CD4-positive, alpha-beta memory T cell (primary cell): ENCODE measurements at places on chromosomes 7 and 10.
A peak's percentile ranks its signal among the peaks of the same experiment; 100 is the strongest.

DNA sequence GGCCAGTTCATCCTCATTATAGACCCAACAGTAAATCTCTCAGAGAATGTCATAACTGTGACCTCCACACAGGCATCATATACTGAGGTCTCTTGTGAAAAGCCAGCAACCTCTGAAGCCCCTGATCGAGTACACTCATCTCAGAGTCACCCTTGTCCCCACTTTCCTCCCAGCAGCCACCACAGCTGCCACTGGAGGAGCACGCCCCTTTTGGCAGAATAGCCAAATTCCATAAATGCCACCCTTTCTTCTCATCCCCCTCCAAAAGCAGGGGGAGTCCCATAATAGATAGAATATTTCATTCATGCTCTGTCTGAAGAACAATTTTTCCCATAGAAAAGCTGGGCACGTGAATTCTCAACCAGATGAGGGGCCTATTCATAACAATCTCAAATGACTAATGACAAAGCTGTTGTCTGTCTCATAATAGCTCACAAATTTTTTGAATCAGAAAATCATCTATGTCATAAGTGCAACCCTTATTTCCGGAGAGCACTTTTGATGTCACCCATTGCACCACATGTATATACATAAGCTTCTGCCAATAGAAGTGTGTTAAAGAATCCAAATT lies 47.4 kb downstream of the SGMS1 start:
- H3K36me3 ChIP-seq = no peaks in the 10 kb centered on the region
- no peaks in the 10 kb centered on the region for H3K27me3 ChIP-seq
- no peak overlapping the region for H3K27ac ChIP-seq
- no peak overlapping the region for H3K4me3 ChIP-seq
- H3K4me1 ChIP-seq = peaks cover 68% of the 10 kb centered on the region

- H3K36me3 ChIP-seq = no peaks in the 10 kb centered on the region
- no peaks in the 10 kb centered on the region for H3K27me3 ChIP-seq
- H3K4me3 ChIP-seq = no peak overlapping the region
- no peak for DNase-seq
- no peak overlapping the region for H3K27ac ChIP-seq
- no peaks in the 10 kb centered on the region for H3K4me1 ChIP-seq
Measured at GRCh38 chr10:2620827-2621521, 446.4 kb upstream of the PFKP start.

DNA sequence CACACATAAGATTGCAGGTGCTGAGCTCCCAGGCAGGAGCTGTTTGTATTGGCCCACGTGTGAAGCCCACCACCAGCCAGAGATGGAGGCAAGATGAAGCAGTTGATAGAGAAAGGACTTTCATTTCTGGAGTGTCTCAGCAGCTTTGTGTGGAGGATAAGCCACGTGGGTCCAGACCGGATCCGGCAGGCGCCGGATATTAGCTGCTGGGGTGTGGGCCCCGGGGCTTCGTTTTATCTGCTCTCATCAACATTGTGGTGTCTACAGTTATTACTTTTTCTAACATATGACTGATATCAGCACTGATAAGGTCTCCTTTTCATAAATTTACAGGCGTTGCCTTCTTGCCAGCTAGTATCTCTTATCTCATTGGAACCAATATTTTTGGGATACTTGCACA lies 25.5 kb downstream of the SLC18A2 start:
- DNase-seq = no peak
- no peaks in the 10 kb centered on the region for H3K4me1 ChIP-seq
- no peaks in the 10 kb centered on the region for H3K36me3 ChIP-seq

GRCh38 chr10:11292576-11293302 lies 275.1 kb downstream of the CELF2 start:
- H3K36me3 ChIP-seq = peaks cover 81% of the 10 kb centered on the region
- H3K27me3 ChIP-seq = no peaks in the 10 kb centered on the region
- H3K4me3 ChIP-seq = no peak overlapping the region
- DNase-seq = no peak

- H3K27ac ChIP-seq = no peak overlapping the region
- H3K4me3 ChIP-seq = no peak overlapping the region
- peaks cover 3% of the 10 kb centered on the region for H3K27me3 ChIP-seq
- H3K36me3 ChIP-seq = no peaks in the 10 kb centered on the region
- H3K4me1 ChIP-seq = no peaks in the 10 kb centered on the region
- DNase-seq = no peak
Measured at GRCh38 chr7:36070230-36070629, 82.8 kb upstream of the EEPD1 start.

DNA sequence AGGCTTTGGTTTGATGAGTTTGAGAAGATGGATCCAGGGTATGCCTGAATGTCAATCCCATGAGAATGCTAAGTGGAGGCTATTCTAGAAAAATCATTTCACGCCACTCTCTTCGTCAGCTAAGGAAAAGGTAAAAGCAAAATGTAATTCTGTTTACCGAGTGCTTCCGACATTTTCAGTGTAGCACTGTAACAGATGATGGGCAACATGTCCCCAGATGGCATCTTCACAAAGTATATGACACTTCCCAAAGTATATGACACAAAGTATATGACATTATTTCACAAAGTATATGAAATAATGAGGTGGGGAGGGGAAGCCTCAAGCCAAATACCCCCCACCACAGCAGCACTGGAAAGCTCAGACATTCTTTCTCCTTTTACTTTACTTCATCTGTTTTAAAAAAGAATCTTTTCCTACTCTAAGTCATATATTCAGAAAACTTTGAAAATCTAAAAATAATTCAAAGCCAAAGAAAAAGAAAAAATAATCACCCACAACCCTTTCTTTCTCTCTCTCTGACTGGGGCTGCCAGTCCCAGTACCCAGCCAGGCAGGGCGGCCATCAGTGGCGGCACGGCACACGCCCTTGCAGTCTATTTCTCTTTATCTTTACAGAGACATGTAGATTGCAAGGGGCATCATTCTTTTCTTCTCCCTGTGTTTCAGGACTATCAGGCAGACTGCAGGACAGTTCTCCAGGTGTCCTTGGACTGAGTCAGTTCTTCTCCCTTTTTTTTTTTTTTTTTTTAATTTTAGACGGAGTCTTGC lies 179.8 kb downstream of the SNX10 start:
- H3K4me3 ChIP-seq = no peak overlapping the region
- H3K4me1 ChIP-seq = no peaks in the 10 kb centered on the region
- no peaks in the 10 kb centered on the region for H3K36me3 ChIP-seq
- H3K27ac ChIP-seq = no peak overlapping the region
- no peak for DNase-seq

DNA sequence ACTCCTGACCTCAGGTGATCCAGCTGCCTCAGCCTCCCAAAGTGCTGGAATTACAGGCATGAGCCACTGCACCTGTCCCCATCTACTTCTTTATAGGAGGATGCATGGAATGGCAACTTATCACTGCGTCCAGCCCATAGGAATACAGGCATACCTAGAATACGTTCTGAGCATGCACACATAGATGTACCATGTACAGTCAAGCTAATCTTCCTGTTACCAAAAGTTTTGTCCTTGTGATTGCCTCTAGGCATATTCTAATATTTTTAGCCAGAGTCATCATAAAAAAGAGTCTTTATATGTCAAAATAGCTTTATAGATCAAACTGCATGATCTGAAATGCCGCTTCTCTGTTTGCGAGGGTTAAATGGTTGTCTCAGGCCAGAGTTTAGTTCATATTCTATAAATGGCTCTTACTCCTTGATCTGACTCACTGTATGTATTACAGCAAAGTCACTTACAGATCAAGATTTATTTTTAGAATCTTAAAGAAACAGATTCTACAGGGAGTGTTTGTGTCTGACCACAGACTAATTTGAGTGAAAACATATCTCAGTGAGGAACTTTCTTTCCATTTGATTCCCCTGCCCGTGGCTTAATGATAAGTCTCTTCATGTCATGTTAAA lies 210.9 kb downstream of the CREB5 start:
- no peak overlapping the region for H3K27ac ChIP-seq
- H3K36me3 ChIP-seq = no peaks in the 10 kb centered on the region
- no peak for DNase-seq

GRCh38 chr7:134933460-134934068 lies 52.7 kb upstream of the AGBL3 start:
- no peaks in the 10 kb centered on the region for H3K4me1 ChIP-seq
- no peak overlapping the region for H3K27ac ChIP-seq
- H3K36me3 ChIP-seq = no peaks in the 10 kb centered on the region
- no peak overlapping the region for H3K4me3 ChIP-seq
- H3K27me3 ChIP-seq = no peaks in the 10 kb centered on the region

DNA sequence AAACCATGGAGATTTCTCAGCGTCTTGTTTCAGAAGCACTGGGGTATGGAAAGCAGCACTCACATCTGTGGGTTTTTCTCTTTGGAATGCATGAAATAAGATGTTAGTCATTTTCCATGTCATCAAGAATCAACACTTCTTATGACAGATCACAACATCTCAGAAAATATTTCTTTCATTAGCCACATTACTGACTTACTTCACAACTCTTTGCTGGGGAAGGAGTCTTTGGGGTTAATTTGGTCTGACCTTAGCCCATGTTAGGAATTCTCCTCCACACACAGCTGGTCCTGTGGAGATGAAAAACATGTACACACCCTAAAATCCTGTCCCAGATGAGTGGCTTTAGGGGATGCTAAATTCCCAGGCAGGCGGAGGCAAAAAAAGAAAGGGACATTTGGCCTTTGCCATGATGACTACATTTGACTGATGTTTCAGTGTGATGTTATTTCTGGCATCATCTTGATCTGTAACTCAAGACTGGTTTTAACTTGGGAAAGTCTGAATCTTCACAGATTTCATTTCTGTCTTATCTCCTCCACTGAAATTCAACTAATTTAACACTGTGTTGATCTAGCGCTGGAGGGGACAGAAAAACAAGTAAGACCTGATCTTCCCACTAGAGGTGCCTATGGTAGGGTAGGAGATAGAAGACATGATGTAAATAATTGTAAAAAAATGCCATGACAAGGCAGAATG lies 363.2 kb downstream of the PRPF18 start:
- DNase-seq = no peak
- H3K27ac ChIP-seq = no peak overlapping the region
- no peaks in the 10 kb centered on the region for H3K4me1 ChIP-seq
- no peaks in the 10 kb centered on the region for H3K36me3 ChIP-seq

DNA sequence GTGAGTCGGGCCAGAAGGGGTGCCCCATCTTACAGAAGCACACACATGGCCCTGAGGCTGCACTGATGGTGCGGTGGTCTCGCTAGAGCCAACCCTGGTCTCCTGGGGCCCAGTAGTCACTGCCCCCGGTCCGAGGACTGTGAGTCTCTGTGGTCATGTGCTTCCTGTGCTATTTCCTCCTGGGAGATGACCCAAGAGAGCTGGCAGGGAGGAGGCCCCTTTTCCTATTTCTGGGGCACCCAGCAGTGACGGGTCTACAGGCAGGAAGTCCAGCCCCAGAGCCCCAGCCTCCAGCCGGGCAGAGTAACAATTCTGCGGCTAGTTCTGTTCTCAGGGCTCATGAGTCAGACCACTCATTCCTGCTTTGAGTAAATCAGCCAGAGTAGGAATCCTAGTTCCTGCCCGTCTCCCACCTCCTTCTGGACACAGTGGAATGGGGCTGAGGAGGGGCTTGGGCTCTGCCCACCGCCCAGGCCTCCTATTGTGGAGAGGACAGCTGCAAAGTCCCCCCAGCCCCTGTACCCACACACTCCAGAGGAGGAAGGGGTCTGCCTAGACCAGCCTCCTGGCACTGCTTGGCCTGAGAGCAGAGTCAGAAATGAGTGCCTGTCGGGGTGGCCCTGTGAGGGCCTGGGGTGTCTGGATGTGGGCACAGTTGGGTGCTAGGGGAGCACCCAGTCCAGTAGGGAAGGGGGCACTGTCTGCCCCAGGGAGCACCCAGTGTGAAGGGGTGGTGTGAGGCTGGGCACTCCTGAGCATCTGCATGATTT lies 80.5 kb upstream of the PPIF start:
- DNase-seq = no peak
- H3K36me3 ChIP-seq = no peaks in the 10 kb centered on the region
- no peak overlapping the region for H3K27ac ChIP-seq
- peaks cover 19% of the 10 kb centered on the region for H3K4me1 ChIP-seq
- H3K4me3 ChIP-seq = no peak overlapping the region

GRCh38 chr10:62632071-62632809 lies 172.3 kb upstream of the ADO start:
- no peaks in the 10 kb centered on the region for H3K27me3 ChIP-seq
- peak overlapping the region; percentile 29 for H3K4me3 ChIP-seq
- peak; percentile 77 for DNase-seq
- H3K4me1 ChIP-seq = peaks cover 39% of the 10 kb centered on the region

DNA sequence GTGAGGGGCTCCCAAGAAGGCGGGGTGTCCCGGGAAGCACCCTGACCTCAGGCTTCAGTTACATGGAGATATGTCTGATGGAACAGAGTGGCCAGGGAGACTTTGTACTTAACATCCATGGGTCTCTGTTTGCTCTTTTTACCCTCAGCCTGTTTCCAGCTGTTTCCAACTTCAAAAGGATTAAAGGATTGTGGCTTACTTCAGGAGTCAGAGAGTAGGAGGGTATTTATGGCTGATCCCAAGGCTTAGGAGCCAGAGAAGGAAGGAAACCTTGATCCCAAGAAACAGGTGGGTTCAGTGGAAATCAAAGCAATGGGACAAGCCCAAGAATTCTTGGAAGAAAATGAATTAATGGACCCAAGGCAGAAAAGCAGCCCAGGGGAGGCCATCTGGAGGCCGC lies 37.7 kb upstream of the ZNF438 start:
- H3K27ac ChIP-seq = no peak overlapping the region
- H3K4me3 ChIP-seq = no peak overlapping the region
- H3K4me1 ChIP-seq = no peaks in the 10 kb centered on the region
- no peak for DNase-seq

DNA sequence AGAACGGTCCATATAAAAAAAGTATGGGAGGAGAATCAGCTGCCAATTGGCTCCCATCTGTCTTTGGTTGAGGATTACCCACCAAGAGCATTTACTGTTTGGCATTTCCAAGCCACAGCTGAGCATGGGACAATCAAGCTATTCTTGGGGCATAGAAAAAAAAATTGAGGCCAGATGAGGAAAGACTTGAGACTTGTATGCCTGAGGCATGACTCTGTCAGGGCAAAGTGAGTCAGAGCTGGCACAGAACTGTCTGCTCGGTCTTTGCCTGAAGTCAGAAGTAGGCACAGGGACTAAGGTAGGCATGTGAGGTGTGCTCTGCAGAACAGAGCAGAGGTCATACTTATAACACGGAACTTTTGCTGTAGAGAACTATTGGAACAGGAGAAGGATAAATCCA lies 126.5 kb upstream of the CHRM2 start:
- H3K4me3 ChIP-seq = no peak overlapping the region
- no peaks in the 10 kb centered on the region for H3K27me3 ChIP-seq
- H3K36me3 ChIP-seq = no peaks in the 10 kb centered on the region
- no peak overlapping the region for H3K27ac ChIP-seq

DNA sequence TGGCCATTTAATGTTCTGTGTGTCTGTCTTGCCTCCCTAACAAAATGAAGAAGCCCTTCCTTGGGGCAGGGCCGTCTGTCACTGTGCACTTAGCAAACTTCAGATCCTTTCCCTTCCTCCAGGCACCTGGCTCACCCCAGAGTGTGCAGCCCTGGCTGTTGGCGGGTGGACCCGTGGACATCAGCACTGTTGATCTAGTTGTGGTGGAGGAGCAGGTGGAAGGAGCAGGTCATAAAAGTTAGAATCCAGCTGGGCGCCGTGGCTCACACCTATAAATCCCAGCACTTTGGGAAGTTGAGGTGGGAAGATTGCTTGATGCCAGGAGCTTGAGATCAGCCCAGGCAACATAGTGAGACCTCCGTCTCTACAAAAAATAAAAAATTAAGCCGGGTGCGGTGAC lies 12.7 kb downstream of the RAB19 start:
- DNase-seq = no peak
- no peaks in the 10 kb centered on the region for H3K36me3 ChIP-seq
- no peak overlapping the region for H3K4me3 ChIP-seq
- no peak overlapping the region for H3K27ac ChIP-seq

- H3K4me1 ChIP-seq = no peaks in the 10 kb centered on the region
- no peak overlapping the region for H3K4me3 ChIP-seq
- DNase-seq = no peak
- H3K27me3 ChIP-seq = no peaks in the 10 kb centered on the region
- H3K27ac ChIP-seq = no peak overlapping the region
- peaks cover 71% of the 10 kb centered on the region for H3K36me3 ChIP-seq
Measured at GRCh38 chr7:44390701-44391100, 65.3 kb upstream of the CAMK2B start.
